ENCODE measurements at places on chromosomes 7 and 10. TPM values are rescaled to one million over a fixed set of nuclear protein-coding genes. Genes with fewer than 3 reads are reported as not detected.

DNA sequence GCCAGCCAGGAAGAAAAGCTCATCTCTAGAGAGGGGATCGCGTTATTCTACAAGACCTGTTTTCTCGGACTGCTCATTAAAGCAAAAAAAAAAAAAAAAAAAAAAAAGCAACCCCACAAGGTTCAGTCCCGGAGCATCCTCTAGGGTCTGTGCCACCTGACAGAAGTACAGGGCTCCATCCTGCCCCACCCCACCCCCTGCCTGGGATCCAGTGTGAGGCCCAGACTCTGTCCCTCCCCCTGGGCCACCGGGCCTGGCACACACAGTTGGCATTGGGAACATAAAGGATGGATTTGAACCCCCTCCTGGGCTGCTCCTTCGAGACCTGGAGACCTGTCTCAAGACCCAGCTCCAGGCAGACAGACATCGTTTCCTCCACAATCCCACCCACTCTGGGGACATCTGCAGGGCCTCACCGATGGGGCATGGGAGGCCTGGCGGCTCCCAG lies 688 bp downstream of the ORAI2 start:
- peaks cover 22% of the 10 kb centered on the region for H3K36me3 ChIP-seq
- peak overlapping the region; percentile 81 for H3K27ac ChIP-seq
- no peak for DNase-seq
- H3K27me3 ChIP-seq, result no peaks in the 10 kb centered on the region

GRCh38 chr10:63976538-63976937 lies 455.3 kb downstream of the REEP3 start:
- H3K4me1 ChIP-seq, result no peaks in the 10 kb centered on the region
- no peak overlapping the region for H3K27ac ChIP-seq
- H3K36me3 ChIP-seq, result no peaks in the 10 kb centered on the region
- no peaks in the 10 kb centered on the region for H3K27me3 ChIP-seq
- DNase-seq, result peak; percentile 13
- no peak overlapping the region for H3K4me3 ChIP-seq

DNA sequence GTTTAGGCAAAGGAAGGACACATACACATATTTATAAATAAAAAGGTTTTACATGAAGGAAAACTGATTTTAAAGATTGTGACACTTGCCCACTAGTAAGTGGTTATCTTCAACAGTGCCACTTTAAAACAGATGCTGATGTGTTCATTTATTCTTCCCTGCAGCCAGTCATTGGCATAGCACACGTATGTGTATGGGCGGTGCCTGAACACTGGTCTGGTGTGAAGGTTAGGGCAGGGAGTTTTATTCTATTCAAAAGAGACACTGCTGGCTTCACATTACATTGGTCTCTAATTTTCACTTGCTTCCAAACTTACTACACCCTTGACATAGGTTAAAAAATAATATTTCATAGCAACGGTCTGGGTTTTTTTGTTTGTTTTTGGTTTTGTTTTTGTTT lies 57.9 kb downstream of the NOD1 start:
- H3K36me3 ChIP-seq, result peaks cover 20% of the 10 kb centered on the region
- H3K27ac ChIP-seq, result no peak overlapping the region
- H3K27me3 ChIP-seq, result no peaks in the 10 kb centered on the region
- no peak overlapping the region for H3K4me3 ChIP-seq
- DNase-seq, result no peak

DNA sequence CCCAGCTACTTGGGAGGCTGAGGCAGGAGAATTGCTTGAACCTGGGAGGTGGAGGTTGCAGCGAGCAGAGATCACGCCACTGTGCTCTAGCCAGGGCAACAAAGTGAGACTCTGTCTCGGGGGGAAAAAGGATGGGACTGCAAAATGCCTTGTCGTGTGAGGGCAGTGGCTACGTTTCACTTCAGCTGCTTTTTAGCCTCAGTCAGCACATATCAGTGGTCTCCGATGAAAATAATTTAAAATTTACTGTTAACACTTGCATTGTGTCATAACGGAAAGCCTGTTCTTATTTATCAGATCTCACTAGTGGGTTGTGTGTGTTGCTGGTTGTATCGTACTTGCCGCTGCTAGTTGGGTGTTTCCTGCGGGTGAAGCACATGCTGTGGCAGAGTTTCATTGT lies 61.9 kb downstream of the RBM33 start:
- H3K4me3 ChIP-seq, result no peak overlapping the region
- H3K27me3 ChIP-seq, result no peaks in the 10 kb centered on the region
- H3K36me3 ChIP-seq, result peaks cover 43% of the 10 kb centered on the region
- no peak overlapping the region for H3K27ac ChIP-seq
- no peak for DNase-seq
- H3K4me1 ChIP-seq, result peaks cover 18% of the 10 kb centered on the region

DNA sequence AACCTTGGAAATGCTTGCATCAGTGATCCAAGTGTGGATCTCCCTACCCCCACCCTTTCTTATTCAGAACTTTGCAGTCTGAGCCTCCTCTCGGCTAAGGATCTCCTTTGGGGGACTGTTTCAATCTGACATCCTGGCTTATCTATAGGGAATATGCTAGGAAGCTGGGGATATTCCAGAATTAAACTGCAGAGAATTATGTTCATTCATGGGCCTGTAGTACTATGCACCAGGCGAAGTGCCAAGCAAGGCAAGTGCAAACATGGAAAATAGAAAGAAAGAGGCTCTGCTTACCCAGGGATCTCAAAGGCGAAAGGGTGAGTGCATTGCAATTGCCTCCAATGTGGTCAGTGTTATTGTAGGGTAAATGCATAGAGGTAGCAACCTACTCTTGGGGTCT lies 96.5 kb downstream of the CACNB2 start:
- no peak for DNase-seq
- H3K4me3 ChIP-seq, result no peak overlapping the region
- no peaks in the 10 kb centered on the region for H3K4me1 ChIP-seq

- H3K27ac ChIP-seq, result no peak overlapping the region
- peaks cover 12% of the 10 kb centered on the region for H3K4me1 ChIP-seq
- H3K27me3 ChIP-seq, result no peaks in the 10 kb centered on the region
- peaks cover 18% of the 10 kb centered on the region for H3K36me3 ChIP-seq
Observed at GRCh38 chr10:35545878-35546590, 59.1 kb upstream of the GJD4 start.

TASOR2 gene
- 68.7 TPM for total RNA-seq

CXCL12 gene
- total RNA-seq, result not detected

ADCYAP1R1 gene
- not detected for total RNA-seq

Data from activated T-helper 2 cell treated with anti-CD3 and anti-CD28 coated beads, Interferon-gamma antibody, Interleukin-2, Interleukin-4, amounts not matched to agents 10 μg/mL and 5 μg/mL and 100 μg/mL, durations not matched to agents 14 hours and 24 hours and 36 hours (primary cell).